ENCODE measurements at places on chromosomes 2 and 18.
A peak's percentile ranks its signal among the peaks of the same experiment; 100 is the strongest.

GRCh38 chr18:37588289-37588688 lies 22.7 kb upstream of the CELF4 start:
- DNase-seq = no peak

DNA sequence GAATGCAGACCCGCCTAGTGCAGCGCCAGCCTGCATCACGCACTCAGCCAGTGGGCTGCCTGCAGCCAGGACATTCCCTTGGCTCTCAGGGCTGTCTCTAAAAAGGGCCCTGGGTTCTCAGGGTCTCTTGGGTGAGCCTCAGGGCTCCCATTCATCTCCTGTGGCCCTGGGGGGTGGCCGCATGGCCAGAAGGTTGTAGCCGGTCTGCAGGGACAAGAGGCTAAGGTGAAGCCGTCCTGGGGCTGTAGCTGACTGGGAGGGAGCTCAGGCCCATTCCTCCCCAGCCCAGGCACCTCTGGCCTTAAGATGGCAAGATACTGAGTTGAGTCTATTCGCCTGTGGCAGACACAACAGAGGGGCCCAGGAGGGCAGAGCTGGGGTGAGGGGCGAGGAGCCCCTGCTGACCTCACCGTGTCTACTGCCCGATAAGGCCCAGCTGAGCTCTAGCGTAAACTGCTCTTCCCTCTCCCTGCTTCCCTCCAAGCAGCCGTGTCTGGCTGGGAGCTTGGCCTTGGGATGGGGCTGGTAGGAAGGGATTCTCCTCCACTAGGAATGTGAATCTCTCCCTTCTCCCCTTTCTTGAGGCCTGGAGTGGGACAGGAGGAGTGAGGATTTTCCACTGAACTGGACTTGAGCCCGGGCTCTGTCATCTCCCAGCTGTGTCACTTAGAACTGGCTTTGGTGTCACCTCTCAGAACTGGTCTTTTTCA lies 37.9 kb downstream of the INHBB start:
- DNase-seq = no peak

GRCh38 chr2:102208774-102209173 lies 22.0 kb downstream of the IL1RL2 start:
- DNase-seq = no peak

- no peak for DNase-seq
Observed at GRCh38 chr2:165203689-165204559, at the start of gene SCN3A. Gene SCN3A (minus strand): TSS chr2:165204050. CDS start chr2:165176394, 27,656 bp downstream.

DNA sequence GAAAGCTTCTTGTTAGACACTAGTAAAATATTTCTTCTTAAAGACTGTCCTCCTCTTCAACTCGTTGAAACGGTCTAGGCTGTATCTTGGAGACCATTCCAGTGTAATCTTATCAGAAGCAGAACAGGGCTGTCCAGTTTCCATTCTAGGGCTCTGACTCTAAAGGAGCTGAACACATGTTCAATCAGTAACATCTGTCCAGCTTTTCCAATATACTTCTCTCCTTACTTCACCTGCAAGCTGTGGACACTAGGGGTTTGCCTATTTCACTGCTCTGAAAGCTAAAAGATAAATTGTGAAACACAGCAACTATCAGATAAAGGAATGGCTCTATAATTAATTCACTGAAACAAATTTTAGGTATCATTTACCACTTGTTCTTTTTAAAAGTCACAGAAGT lies 73.8 kb downstream of the ZNF385B start:
- DNase-seq = no peak

- DNase-seq = no peak
Observed at GRCh38 chr18:13256444-13257305, 38.1 kb downstream of the LDLRAD4 start.

DNA sequence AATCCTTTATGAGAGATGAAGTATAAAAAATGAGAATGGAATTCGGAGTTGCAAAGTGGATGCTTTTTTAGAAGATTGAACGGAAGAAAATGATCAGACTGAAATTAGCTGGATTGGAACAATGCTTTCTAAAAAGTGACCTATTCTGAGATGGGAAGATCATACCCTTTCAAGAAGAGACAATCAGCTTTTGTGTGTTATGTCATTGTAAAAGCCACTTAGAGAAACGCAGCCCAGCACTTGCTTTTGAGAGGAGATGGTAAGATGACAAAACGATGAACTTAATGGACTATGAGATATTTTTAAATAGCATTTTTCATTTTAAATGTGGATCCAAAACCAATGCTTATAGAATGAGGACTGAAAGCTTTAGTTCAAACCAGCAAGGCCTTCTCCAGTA lies 871.4 kb upstream of the KLHL29 start:
- no peak for DNase-seq

- DNase-seq = peak; percentile 51
Observed at GRCh38 chr2:160492401-160493226, 993 bp downstream of the RBMS1 start.

GRCh38 chr2:46328291-46328690 lies 31.1 kb downstream of the EPAS1 start:
- DNase-seq = no peak

All from T-helper 22 cell (primary cell).